Inflammatory macrophage (primary cell): ENCODE measurements at places on chromosomes 4 and X.

DNA sequence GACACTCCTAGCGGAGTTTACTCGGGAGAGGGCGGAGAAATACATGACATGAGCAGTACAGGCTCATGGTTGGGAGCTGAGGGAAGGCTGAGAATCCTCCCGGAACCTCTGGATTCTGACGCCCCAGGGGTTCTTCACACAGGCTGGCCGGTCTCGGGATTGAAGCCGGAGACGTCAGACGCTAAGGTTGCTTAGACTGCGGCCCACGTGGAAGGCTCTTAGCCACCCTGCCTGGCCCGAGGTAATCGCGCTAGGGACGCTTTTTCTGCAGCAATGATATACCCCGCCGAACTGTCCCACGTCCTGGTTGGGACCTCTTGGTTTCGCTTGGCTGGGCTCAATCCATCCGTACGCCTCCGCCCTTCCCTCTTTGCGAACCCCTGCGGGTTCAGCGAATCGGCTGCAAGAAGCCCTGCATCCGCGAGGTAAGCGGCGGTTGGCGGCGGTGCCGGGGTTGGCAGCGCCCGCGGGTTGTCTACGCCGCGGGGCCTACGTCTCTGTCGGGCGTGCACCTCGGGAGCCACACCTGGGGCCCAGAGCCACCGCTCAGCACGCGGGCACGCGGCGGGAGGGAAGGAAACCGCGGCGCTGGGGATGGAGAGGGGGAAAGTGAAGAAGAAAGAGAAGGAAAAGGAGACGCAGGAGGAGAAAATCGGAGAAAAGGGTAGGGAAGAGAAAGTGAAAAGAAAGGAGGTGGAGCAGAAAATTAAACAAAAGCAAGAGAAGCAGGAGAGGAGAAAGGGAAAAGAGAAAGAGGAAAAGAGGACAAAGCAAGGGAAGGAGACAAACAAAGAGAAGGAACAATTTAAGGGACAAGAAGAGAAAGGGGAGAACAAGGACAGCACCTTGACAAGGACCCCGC, at the start of gene ARL9:
Gene ARL9, plus strand, starts transcription at position 523 of the 862 bp plus-strand sequence. Its CDS starts 72 bp downstream, at position 595.
- DNase-seq = peak; percentile 38

GRCh38 chrX:2627272-2627867, 63.7 kb upstream of the CD99 start:
- no peak for DNase-seq

- peak; percentile 30 for DNase-seq
These were observed 297.9 kb downstream of the ARHGAP10 start for GRCh38 chr4:148029781-148030180.

DNA sequence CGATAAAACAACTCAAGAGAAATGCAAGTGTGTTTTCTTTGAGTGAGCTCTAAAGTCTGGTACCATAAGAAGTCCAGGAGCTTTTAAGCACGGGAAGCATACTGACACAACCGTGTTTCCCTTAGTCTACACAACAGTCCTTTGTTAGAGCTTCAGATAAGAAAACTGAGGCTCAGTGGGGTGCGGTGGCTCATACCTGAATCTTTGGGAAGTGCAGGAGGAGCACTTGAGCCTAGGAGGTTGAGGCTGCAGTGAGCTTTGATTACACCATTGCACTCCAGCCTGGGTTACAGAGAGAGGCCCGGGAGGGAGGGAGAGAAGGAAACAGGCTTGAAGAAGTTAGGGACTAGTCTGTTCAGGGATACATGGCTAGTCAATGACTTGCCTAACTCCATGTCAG, 21.9 kb downstream of the LEF1 start:
- no peak for DNase-seq

GRCh38 chr4:137664046-137664387, 131.7 kb upstream of the PCDH18 start:
- DNase-seq = no peak

- DNase-seq = no peak
These were observed 3.1 kb downstream of the TEX13D start for GRCh38 chrX:124335598-124335997.

DNA sequence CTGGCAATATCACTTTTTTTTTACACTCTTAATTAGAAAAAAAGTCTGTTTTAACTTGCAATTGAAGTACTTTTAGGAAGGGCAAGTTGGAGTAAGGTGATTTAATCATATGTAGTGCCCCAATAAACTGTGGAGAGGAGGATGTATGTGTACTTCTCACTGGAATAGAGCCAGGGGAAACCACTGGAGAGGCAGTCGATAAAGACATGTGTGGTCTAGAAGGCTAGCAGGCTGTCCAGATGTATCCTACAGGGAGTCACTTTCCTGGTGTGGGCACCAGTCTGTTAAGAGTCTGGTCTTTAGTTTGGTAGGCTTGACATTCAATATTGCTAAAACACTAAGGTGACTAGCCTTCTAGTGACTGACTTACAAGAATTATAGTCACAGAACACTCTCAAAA, 9.6 kb upstream of the SGMS2 start:
- DNase-seq = no peak

- no peak for DNase-seq
These were observed 1.1 kb downstream of the TMEM35A start for GRCh38 chrX:101079736-101080270.

DNA sequence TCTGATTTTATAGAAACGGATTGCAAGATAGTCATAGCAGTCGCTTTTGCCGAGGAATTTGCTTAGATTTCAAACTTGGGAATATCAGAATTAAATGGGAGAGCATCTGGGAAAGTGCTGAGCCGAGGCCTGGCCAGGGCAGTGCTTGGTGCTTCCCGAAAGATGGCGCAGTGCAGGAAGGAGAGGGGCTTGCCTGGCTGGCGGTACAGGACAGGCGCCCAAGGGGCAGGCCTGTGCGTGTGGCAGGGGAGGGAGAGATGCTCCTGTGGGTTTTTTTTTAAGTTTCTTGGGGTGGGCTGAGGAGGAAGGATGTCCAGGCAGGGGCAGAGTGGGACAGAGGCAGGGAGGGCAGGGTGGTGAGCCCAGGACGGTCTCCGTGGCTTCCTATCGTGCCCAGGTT, 241.1 kb downstream of the AFAP1 start:
- DNase-seq = no peak

GRCh38 chr4:10687526-10687925, 3.0 kb upstream of the CLNK start:
- DNase-seq = no peak

DNA sequence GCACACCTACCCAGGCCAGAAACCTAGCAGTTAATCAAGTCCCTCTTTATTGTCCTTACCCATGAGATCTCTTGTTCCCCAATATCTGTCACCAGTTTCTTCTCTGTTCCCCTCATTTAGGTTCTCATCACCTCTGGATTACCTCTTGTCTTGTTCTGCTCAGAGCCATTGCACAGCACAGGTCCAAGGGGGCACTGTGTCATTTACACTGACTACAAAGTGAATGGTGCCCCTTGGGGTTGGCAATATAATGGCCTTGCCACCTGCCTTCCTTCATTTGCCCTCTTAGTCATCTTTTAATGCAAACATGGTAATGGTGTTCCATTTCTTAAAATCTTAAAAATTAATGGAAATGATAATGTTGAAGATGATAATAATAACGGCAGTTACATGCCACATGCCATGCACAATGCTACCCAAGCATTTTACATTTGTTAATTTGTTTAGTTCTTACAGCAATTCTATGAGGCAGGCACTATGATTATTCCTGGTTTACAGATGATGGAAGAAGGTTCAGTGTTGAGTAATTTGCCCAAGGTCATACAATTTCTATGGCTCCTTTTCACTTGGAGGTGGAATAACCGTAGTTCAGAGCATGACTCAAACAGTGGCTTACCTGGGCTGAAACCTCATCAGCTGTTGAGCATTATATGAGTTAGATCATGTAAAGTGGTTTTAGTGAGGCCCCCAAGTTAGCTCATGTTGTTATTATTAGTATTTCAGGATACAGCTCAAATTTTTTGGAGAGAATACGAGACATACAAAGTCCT, 117.9 kb downstream of the RASL11B start:
- no peak for DNase-seq

GRCh38 chrX:154043003-154043763, 23.5 kb upstream of the IRAK1 start:
- peak; percentile 39 for DNase-seq

DNA sequence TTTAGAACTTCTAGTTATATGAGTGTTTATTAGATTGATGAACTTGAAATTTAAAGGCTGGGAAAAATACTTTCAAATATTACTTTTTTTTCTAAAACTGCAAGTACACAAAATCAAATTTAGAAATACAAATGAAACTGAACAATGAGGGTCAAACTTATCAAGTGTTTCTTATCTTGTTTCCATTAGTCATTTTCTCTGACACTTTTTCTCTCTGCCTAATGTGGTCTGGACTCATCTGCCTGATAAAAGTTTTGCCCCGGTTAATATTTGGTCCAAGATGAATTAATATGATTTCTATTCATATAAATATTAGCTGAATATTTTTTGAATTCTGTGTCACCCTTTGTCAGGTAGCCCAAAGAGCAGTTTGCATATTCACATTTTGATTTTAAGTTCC, 8.7 kb upstream of the HPGDS start:
- DNase-seq = no peak

- DNase-seq = no peak
These were observed 15.6 kb downstream of the RPS3A start for GRCh38 chr4:151114986-151115385.

DNA sequence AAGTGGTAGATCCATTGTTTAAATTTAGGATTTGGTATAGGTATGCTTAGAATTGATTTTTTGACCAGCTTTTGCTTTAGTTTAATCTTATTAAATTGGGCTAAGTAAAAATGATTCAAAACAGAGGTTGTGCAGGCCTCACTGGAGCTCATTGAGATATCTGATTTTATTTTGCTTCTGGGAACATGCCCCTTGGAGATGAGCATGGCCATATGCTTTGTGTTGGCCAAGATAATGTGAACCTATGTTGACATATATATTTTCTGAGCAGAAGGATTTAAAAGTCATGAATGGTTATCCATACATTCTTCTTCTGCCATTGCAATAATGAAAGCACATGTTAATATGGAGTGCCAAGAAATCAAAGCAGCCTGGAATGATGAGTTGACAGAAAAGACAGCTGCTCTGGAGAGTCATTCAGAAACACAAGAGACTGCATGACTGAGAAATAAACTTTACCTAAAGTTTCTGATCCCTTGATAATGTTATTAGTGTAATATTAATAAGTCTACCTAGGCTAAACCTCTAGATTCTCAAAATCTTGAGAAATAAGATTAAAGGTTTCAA, 489.7 kb upstream of the GNPDA2 start:
- no peak for DNase-seq

DNA sequence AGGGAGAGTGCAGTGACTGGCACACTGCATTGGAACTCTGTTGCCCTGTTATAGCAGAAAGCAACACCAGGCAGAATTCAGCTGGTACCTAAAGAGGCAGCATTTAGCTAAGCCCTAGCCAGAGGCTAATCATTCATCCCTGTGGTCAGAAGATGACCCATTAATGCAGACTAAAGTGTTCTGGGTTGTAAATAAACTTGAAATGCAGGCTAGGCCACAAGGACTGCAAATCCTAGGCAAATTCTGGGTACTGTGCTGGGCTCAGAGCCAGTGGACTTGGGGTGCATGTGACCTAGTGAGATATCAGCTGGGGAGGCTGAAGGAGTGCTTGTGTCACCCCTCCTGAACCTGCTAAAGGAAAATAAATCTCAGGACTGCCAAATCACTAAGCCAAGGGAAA, 91.2 kb downstream of the LPAR4 start:
- DNase-seq = no peak

GRCh38 chr4:76494243-76494642, 59.2 kb downstream of the SHROOM3 start:
- DNase-seq = no peak
